ENCODE measurements at places on chromosomes 2 and 18. TPM values are rescaled to one million over a fixed set of nuclear protein-coding genes. Genes with fewer than 3 reads are reported as not detected.

- DNase-seq = no peak
Measured at GRCh38 chr18:49230326-49230725, 230.1 kb downstream of the DYM start.

GRCh38 chr2:150280231-150280630, 207.2 kb downstream of the RND3 start:
- no peak for DNase-seq

- no peak for DNase-seq
Measured at GRCh38 chr2:167361426-167361825, 473.1 kb downstream of the XIRP2 start.

GRCh38 chr18:32243358-32243757, 53.5 kb downstream of the MEP1B start:
- DNase-seq = no peak

GRCh38 chr2:122100346-122100745, 344.9 kb downstream of the TSN start:
- DNase-seq = no peak

GRCh38 chr2:16273111-16273510, 332.8 kb downstream of the MYCN start:
- no peak for DNase-seq

GRCh38 chr18:34857320-34857719, 147.2 kb downstream of the DTNA start:
- DNase-seq = no peak

DNA sequence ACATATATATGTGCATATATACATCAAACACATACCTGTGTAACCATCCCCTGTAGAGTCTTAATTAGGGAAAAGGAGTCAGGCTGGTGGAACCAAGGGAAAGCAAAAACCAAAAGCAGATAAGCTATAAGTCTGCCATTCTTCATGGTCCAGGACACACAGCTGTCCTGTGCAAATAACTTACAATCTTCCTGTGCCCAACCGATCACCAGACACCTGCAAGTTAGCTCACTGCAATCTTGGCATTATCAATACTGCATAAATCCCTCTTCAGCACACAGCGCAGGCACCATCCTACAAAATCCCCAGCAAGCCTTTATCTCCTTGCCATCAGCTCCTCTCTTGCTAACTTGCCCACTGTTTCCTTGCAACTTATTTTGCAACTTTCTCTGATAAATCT, 60.8 kb upstream of the DYNAP start:
- DNase-seq = no peak

DNA sequence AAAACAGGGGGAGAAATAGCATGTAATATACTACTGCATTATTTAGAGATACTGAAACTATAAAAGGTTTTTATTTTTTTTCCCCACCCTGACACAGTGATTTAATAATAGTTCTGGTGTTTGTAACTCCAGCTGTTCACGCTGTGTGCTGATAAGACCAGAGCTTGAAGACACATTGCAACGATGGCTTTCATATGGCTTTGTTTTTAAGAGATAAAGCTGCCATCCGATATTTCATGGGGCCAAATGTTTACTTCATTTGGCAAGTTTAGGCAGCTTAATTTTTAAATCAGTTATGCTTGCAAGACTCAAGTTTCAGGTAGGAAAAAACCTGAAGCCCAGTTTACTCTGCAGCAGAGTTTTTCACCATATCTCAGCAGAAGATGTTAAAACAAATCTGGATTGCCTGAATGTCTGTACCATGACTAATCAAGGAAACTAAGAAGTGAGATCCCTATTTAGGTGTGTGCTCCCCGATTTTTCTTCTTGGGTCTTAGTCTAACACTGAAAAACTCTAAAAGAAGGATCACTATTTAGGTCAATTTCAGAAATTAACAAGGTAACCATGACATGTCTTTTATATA, 508.6 kb downstream of the PARD3B start:
- DNase-seq = no peak

- no peak for DNase-seq
Measured at GRCh38 chr2:39338502-39338901, 94.7 kb upstream of the CDKL4 start.

GRCh38 chr18:1296237-1296636, 391.6 kb downstream of the ADCYAP1 start:
- no peak for DNase-seq

- DNase-seq = no peak
Measured at GRCh38 chr2:42371611-42372473, 10.8 kb upstream of the COX7A2L start.

GRCh38 chr2:160581448-160581847, 87.8 kb upstream of the RBMS1 start:
- no peak for DNase-seq

DNA sequence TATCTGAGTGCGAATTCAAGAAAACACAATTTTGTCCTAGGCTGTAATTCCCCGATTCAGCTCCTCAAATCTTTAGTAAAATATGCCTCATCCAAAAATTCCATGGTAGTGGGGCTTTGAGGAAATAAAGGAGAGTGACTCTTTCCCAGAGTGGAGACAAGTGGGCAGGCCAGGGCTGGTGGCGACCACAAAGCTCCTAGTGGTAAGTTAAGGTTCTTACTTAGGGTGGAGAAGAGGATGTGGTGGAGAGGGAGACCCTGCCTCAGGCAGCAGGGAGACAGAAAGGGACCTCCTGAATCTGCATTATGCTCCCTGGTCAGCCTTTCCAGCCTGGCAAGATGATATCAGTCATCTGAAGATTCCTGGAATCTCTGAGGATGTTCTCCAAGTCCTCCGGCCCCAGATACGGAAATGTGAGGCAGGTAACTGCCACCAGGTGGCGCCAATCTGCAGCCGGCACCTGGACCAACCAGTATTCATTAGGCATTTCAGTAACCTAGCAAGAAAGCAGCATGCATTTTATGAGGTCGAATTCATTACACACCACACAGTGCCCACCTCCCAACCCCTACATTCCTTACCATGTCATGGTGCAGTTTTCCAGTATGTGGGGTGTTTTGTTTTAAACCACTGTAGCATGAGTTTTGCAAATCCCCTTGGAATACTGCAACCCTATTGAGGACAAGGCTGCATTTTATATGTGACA, 106.4 kb downstream of the POLE4 start:
- peak; percentile 67 for DNase-seq

DNA sequence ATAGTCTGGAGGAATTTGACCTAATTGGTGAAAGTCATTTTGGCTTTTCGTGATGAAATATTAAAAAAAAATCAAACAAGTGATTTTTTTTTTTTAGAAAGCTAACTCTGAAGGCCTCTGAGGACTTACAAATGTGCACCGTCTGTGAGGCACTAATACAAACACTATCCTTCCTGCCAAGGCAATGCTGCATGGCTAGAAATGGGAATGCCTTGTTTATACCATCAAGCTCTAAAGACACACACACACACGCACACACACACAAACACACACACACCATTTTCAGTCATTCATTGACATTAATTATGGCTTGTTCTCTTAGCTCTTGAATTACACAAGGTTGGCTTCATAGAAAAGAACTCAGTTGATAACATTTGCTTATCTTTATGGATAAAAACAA, 1242.0 kb upstream of the ACVR2A start:
- DNase-seq = no peak

DNA sequence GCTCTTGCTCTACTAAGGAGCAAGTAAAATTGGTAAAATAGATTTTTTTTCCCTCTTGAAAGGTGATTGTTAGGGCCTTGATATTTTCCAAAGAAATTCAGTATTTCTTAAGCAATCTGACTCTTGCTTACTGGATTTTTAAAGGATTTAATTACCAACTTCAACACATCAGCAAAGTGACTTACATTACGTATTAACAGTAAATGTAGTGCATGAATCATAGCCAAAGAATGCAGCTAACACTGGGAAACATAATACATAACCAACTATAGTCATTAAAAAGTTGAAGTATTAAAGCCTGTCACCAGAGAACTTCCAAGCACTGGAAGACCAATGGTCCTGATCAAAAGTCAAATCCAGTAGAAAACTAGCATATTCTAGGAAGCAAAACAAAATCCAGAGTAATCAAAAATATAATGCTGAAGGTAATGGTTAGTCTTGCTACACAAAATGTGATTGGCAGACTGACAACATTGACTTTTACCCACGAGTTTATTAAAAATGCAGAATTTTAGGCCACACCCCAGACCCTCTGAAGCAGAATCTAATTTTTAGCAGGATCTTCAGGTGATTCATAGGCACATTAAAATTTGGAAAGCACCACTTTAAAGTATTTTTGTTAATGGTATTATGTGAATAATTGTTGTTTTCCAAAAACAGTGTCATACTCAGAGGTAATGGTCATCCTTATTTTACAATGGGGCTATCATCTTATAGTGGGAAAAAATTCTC, 31.8 kb upstream of the CAVIN2 start:
- no peak for DNase-seq

DNA sequence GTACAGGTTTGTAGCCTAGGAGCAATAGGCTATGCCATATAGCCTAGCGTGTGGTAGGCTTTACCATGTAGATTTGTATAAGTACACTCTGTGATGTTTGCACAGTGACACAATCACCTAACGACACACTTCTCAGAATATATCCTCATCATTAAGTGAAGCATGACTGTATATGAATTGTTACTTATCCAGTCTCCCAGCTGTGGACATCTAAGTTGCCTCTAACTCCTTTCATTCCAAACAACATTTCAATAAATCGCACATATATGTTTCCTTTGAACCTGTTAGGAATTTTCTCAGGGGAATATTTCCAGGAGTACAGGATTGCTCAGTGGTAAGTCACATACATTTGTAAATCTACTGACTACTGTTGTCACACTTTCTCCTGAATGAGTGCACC, 90.0 kb downstream of the ARHGAP15 start:
- DNase-seq = no peak

DNA sequence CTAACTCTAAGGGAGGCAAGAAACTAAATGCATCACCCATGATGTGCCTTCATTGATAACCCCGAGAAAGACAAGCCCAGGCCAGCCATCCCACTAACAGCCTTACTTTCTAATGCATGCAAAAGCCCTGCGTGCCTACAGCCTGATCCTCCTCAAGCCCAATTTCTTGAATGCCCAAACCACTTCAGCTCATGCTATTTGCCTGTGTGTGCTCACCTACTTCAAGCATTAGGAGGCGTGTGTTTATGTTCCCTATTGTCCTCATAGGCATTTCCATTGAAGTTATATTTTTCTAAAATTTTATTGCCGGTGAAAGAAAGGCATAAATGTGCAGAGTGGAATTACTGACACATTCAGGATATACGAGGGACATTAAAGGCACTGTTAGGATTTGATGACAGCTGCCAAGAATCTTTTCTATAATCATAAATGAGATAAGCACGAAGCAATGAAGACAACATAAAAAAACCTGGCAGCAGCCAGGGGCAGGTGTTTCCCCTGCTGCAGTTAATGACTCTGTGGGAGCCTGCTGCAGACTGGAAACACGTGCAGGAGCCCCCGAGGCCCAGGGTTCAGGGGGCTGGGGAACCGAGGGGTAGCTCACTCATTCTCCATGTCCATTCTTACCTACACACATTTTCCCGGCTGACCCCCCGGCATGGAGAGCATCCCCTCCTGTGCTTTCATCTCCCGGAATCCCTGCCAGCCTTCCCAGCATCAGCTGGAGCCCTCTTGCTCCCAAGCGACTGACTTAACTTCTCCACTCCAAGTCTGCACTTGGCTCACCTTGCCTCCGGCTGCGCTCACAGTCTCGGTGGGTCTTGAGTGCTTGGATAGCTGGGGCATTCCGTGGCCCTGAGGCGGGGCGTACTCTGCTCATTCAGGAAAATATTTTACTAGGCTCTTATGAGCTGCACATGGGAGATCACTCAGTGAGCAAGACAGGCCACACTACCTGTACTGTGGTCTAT, 292.3 kb upstream of the SIX2 start:
- DNase-seq = no peak

DNA sequence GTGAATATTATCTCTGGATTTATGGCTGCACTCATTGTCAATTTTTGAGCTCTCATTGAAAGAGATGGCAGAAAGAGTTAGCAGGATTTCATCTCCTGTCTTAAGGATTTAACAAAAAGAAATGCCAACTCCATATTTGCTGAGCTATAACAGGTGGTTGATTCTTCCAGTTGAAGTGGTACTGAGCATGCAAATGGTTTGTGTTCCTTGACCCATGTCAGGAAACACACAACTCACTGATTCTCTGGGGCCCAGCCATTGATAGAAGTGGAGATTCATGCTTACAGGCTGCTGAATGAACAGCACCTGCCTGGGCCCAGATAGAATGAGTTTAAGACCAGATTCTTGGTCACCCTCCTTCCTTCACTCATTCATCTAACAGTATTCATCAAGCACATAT, 128.8 kb downstream of the CERS6 start:
- DNase-seq = no peak

GRCh38 chr2:236857781-236858180, 227.9 kb upstream of the COPS8 start:
- DNase-seq = no peak

- DNase-seq = no peak
Measured at GRCh38 chr18:69981948-69982347, 34.3 kb upstream of the CD226 start.

GRCh38 chr2:186639939-186640338, 50.1 kb downstream of the ITGAV start:
- DNase-seq = no peak

GRCh38 chr18:72613534-72613930, 69.4 kb upstream of the CBLN2 start:
- DNase-seq = no peak

DNA sequence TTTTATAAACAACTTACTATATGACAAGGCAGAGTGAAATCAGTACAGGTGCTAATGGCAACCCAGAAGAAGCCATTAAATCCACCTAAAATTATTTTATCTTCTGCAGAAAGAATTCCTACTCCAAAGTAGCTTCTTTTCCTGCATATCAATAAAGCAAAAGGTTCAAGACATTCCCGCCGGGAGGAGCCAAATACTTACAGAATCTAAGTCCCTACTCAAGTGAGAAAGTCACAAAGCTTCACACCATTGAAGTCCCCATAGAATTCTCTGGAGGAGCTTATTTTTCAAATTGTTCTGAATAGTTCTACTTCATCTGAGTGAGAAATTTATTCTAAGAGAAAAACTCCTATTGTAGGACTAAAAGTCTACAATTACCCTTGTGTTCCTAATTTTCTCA, 233.7 kb upstream of the HNRNPA3 start:
- DNase-seq = no peak

- no peak for DNase-seq
Measured at GRCh38 chr18:48337053-48337452, 72.1 kb downstream of the ZBTB7C start.

SEPTIN10 gene
- 104 TPM for total RNA-seq

STEAP3 gene
- total RNA-seq = 0.73 TPM

MARCO gene
- total RNA-seq = not detected

DLX1 gene
- total RNA-seq = 48.9 TPM

CTIF gene
- total RNA-seq = 46.7 TPM

FAM124B gene
- total RNA-seq = not detected

DUSP19 gene
- 4.7 TPM for total RNA-seq

LAMA3 gene
- total RNA-seq = 0.35 TPM

GREB1 gene
- total RNA-seq = 143 TPM

ZBTB7C gene
- 0.45 TPM for total RNA-seq

SDC1 gene
- 85.4 TPM for total RNA-seq

KIF5C gene
- 63.3 TPM for total RNA-seq

EFHD1 gene
- total RNA-seq = 4.1 TPM
